ENCODE measurements at places on chromosomes 6 and 20.

GRCh38 chr6:74492587-74492986 lies 713.3 kb downstream of the COL12A1 start:
- no peak for DNase-seq

DNA sequence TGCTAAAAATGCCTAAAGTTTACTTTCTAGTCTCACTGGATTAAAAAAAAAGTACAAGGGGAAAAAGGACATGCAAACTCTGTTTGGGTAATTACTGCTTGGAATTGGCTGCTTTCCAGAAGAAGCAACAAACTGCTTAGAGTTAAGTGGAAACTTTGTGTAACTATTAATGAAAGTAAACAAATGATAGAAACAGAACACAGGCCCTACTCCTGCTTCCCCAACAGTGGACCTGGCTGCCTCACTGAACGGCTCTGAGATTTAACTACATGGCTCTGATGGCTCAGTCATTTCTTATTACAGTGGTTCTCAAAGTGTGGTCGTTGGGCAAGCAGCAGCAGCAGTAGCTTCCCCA lies 108.5 kb downstream of the MAN1A1 start:
- DNase-seq = peak; percentile 89

GRCh38 chr6:81130061-81130460 lies 622.4 kb downstream of the TENT5A start:
- DNase-seq = no peak

- no peak for DNase-seq
These were observed 117.2 kb upstream of the ESR1 start for GRCh38 chr6:151690303-151690702.

GRCh38 chr6:145929037-145929633 lies 35.0 kb downstream of the SHPRH start:
- DNase-seq = peak; percentile 63

DNA sequence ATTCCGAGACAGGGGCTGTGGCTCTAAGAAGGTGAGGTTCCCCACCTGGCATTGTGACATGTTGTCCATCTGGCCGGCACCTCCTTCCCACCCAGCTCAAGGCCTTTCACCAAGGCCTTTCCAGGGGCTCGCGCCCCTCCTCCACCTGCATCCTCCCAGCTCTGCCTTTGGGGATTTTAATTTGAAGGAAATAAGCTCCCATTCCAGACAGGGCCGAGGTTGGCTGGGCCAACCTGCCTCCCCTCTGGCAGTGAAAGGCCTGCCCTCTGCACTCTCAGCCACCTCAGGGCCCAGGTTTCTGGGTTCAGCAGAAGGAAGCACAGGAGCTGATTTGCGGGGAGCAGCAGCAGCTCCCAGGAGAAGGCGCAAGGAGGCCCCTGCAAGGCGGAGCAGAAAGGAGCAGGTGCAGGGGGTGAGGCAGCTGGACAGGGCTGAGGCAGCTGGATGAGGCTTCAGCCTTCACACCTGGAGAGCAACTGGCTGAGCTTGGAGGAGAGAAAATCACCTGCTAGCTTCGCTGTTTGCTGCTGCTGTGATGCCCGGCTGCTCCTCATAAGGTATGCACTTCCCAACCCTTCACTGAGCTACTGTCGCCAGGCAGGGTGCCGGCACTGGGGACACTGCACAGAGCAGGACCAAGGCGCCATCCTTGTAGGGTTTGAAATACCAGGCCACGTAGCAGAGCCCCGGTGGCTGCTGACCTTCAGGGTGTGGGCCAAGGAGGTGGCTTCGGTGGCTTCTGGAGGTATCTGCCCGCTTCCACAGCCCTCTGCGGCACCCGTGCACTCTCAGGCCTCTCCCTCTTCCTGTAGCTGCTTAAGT lies 147.0 kb downstream of the SYNDIG1 start:
- DNase-seq = peak; percentile 19

- no peak for DNase-seq
These were observed 24.7 kb downstream of the ADGRG6 start for GRCh38 chr6:142326540-142326939.

DNA sequence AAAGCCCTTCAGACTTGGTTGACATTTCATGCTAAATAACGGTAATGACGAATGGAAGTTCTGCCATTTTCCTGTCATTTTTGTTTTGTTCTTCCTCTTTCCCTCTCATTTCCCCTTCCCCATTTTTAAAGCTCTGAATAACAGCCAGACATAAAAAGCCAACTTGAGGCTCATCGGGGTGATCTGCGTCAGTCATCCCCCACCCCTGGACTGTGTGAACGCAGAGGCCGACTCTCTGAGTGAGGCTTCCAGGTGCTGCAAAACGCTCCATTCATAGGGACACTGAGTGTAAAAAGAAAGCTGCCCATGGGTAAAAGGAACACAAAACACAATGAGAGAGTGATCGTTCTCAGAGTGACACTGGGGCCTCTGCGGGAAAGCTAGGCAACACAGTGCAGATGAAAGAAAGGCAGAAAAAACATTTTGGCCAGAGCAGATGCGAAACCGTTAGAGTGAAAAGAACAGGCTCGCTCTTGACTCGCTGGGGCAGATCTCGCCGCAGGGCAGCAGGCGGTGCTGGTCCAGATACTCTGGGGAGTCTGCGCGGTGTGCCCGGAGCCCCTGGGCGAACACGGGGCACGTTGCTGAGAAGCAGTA lies 684.8 kb downstream of the QKI start:
- no peak for DNase-seq

DNA sequence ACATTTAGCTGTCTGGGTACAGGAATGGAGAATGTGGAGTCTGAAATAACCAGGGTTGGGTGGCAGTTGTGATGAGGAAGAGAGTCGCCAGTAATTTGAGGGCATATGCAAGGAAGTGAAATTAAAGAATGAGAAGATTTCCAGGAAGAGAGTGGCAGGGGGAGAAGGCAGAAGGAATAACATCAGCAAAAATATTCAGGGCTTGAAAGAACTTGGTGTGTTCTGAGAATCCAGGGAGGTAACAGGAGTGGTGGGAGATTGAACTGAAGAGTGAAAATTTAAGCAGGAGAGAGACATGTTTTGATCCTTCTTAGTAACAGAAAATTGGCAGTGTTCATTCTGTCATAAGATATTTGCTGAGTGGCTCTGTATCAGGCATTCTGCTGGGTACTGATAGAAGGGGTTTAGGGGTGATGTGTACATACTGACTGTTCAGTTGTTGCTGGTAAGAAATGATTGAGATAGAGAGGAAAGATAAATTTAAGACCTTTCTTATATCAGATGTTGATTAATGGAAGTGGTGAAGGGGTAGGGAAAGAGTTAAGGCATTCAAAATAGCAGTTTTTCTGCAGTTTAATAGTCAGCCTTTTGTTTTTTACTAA lies 54.7 kb downstream of the PHF20 start:
- DNase-seq = no peak

DNA sequence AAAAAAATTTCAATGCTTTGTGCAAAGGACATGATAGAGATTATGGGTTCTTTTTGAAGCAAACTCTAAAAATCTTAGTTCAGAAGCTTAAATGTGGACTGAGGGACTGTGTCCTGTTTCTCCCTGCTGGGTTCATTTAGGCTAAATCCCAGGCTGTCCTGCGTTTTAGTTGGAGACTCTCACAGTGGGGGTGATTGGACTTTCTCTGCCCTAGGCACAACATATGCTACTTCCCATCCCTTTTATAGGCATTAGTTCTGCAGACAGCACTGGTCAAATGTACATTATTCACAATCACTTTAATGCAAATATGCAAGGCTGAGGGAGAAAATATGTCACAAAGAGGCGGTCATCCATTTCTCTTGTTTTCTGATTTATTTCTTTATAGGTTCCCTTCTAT lies 71.3 kb downstream of the TFAP2B start:
- DNase-seq = peak; percentile 83

- no peak for DNase-seq
These were observed 29.1 kb downstream of the TRAM2 start for GRCh38 chr6:52547647-52548352.

DNA sequence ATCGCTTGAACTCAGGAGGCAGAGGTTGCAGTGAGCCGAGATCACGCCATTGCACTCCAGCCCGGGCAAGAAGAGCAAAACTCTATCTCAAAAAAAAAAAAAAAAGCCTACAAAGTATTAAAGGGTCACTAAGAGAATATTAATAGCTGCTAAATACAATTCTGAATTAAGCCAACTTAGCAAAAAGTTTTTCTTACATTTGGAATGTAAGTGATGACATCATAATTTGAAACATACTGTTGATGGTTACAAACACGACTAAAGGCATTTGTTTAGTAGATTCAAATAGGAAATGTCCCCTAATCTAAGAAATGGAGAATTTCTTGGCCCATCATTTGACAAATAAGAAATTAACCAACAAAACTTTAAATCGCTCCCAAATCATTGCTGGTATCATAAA lies 282.8 kb downstream of the RNGTT start:
- no peak for DNase-seq

DNA sequence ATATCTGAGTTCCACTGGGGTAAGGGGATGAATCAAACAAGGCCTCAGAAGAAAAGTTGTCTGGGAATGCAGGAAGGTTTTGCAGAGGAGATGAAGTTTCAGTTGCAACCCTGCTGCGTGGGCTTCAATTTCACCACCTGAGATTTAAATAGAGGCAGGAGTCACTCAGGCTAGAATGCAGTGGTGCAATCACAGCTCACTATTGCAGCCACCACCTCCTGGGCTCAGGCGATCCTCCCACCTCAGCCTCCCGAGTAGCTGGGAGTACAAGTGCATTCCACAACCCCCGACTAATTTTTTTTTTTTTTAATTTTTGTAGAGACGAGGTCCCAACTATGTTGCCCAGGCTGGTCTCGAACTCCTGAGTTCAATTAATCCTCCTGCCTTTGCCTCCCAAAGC lies 1.5 kb upstream of the ZNF165 start:
- no peak for DNase-seq

GRCh38 chr6:36514554-36515456 lies 32.5 kb downstream of the STK38 start:
- peak; percentile 27 for DNase-seq

- peak; percentile 79 for DNase-seq
These were observed 3.3 kb upstream of the ULBP3 start for GRCh38 chr6:150072201-150072600.

GRCh38 chr6:87115402-87116135 lies 20.7 kb upstream of the CGA start:
- no peak for DNase-seq

GRCh38 chr6:153539602-153540001 lies 408.5 kb upstream of the RGS17 start:
- no peak for DNase-seq

DNA sequence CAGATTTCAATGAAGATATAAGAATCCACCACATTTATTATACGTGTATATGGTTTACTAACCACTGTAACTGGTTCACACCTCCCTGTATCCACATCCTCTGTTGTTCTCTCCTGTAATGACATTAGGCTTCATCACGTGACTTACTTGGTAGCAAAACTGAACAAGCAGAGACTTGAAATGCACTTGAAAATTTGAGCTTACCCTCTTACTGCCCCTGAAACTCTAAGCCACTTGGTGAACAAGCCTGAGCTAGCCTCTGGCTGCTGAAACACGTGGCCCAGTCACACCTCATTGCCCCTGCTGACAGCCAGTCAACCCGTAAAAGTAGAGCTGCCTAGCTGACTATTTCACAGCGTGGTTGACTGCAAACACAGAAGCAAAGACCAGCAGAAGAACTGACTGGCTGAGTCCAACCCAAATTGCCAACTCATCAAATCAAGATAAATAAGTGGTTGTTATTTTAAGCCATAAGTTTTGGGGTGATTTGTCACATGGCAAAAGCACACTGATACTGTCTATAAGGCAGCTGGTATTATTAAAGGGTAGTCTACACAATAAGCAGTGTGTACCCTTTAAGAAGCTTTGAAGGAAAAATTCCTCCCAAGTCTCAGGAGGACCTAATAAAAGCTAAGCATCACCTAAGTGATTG lies 109.0 kb downstream of the RALGAPA2 start:
- peak; percentile 99 for DNase-seq

All from NCI-H69 (cell line).